Activated naive CD4-positive, alpha-beta T cell treated with anti-CD3 and anti-CD28 coated beads for 36 hours (primary cell): ENCODE measurements at places on chromosomes 11 and 22. TPM values are rescaled to one million over a fixed set of nuclear protein-coding genes. Genes with fewer than 3 reads are reported as not detected.
A peak's percentile ranks its signal among the peaks of the same experiment; 100 is the strongest.

- H3K4me3 ChIP-seq = no peak overlapping the region
- H3K27me3 ChIP-seq = no peaks in the 10 kb centered on the region
- DNase-seq = no peak
- no peaks in the 10 kb centered on the region for H3K36me3 ChIP-seq
These were observed 9.3 kb downstream of the OAF start for GRCh38 chr11:120219938-120220746.

The RAB3IL1 gene
- 0.74 TPM for total RNA-seq

GRCh38 chr22:32600147-32600546 is 125.5 kb downstream of the FBXO7 start:
- no peaks in the 10 kb centered on the region for H3K4me1 ChIP-seq
- H3K4me3 ChIP-seq = no peak overlapping the region
- no peak overlapping the region for H3K27ac ChIP-seq
- no peaks in the 10 kb centered on the region for H3K27me3 ChIP-seq
- H3K36me3 ChIP-seq = no peaks in the 10 kb centered on the region

The FAM76B gene
- total RNA-seq = 70.3 TPM

The SYNGR1 gene
- 0.29 TPM for total RNA-seq

DNA sequence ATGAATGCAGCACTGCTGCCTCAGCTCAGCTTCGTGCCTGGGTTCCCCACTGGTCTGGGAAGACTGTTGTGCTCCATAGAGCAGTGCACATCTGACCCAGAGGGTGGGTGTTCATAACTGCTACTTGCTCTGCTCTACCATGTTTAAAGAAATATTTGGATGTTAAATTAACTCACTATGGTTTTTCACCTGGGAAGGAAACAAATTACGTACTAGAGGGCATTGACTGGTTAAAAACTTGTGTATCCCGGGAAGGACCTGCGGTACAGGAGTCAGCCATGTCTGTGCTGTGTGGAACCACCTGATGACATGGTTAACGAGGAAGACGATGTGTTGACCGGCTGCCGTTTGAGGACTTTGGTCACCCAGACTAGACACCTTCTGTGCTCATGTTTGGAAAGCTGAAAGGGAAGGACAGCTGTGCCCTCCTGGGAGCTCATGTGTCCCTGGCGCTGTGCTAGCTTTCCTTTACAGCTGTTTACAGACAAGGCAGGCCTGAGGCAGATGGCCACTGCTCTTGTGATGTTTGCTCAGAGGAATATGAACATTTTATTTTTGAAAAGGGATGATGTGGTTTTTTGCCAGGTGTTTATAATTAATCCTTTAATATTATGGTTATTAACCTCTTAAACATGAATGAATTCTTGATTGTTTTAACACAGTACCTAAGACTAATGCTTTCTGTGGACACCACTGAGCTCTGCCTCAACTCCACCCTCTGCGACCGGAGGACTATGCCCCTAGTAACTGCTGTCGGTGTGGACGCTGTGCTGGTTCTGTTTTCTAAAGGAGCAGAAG is 14.3 kb upstream of the AIFM3 start:
- H3K4me3 ChIP-seq = no peak overlapping the region
- peaks cover 21% of the 10 kb centered on the region for H3K36me3 ChIP-seq
- no peak for DNase-seq
- no peak overlapping the region for H3K27ac ChIP-seq
- peaks cover 9% of the 10 kb centered on the region for H3K27me3 ChIP-seq

DNA sequence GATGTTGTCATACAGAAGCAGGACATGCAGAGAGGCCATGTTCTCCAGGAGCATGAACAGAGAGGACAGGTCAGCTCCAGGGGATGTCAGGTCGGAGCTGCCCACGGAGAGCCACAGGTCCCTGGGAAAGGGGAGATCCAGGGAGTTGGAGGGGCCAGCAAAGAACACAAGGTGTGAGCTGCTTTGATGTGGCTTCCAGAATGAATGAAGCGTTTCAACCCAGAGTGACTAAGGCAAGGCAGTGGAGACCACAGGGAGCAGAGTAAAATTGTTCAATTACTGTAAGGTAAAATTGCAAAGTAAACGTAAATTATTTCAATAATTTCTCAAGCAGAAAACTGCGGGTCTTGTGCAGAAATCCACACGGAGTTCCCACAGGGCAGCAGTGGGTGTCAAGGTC is 5.6 kb upstream of the SCGB2A1 start:
- no peak for DNase-seq
- H3K36me3 ChIP-seq = no peaks in the 10 kb centered on the region
- no peaks in the 10 kb centered on the region for H3K27me3 ChIP-seq
- no peak overlapping the region for H3K27ac ChIP-seq
- H3K4me3 ChIP-seq = no peak overlapping the region

DNA sequence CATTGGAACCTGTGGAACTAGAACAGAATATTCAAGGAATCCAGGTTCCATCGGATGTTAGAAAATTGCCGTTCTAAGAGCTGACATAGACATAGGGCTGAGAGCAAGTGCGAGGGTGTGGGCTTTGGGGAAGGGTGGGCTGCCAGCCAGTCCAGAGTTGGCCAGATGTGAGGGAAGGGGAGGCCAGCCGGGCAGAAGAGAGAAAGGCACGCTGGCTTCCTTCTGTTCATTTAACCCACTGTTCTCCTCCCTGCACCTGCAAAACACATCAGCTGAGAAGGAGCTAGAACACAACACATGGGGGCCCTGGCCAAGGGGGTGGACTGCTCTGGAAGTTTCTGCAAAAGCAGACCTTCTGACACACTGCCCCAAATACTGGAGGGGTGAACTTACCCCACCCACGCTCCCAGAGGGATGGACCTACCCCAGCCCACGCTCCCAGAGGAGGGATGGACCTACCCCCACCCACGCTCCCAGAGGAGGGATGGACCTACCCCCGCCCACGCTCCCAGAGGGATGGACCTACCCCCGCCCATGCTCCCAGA is 98.0 kb downstream of the SHANK2 start:
- no peak for DNase-seq
- no peak overlapping the region for H3K27ac ChIP-seq
- no peak overlapping the region for H3K4me3 ChIP-seq
- no peaks in the 10 kb centered on the region for H3K36me3 ChIP-seq
- H3K4me1 ChIP-seq = peaks cover 3% of the 10 kb centered on the region
- H3K27me3 ChIP-seq = peaks cover 29% of the 10 kb centered on the region

The PRR5L gene
- total RNA-seq = 11.2 TPM

- H3K36me3 ChIP-seq = no peaks in the 10 kb centered on the region
- no peaks in the 10 kb centered on the region for H3K4me1 ChIP-seq
- H3K27ac ChIP-seq = no peak overlapping the region
These were observed 14.6 kb upstream of the P2RY6 start for GRCh38 chr11:73257342-73258103.

DNA sequence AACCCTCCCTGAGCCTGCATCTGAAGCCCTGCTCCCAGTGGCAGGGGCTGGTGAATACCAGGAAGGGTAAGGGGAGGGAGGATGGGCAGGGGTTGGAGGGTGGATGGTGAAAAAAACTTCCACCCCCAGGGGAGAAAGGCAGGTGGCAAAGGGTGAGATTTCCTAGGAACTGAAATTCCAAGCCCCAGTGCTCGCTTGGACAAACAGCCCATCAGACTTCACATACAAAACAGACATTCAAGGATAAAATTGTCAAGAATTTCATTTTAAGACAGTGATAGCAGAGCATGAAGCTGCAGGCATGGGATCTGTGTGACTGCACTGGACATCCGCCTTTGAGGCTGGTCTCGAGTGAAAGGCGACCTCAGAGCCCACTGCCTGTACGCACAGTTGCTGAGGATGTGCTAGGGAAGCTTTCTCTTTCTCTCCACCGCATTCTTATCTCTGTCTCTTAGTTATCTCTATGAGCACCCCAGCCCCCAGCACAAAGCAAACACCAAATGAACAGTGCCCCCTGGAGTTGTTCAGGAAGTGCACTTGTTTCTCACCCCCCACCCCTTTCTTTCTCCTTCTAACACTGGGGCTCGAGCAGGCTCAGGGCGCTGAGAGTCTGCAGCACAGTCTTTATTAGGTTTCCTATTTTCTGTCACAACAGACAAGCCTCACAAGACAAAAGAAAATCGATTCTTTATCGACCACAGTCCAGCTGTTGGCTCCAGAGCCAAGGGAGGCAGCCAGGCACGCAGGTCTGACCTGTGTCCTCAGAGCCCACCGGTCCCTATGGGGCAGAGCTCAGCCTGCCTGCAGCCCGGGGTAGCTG is 237.3 kb upstream of the NCAM1 start:
- no peak for DNase-seq
- no peaks in the 10 kb centered on the region for H3K36me3 ChIP-seq
- peaks cover 19% of the 10 kb centered on the region for H3K27me3 ChIP-seq
- H3K27ac ChIP-seq = no peak overlapping the region

- peaks cover 5% of the 10 kb centered on the region for H3K27me3 ChIP-seq
- H3K27ac ChIP-seq = no peak overlapping the region
- no peaks in the 10 kb centered on the region for H3K36me3 ChIP-seq
These were observed 218.4 kb downstream of the ADAMTS15 start for GRCh38 chr11:130666781-130667251.

The XKR3 gene
- total RNA-seq = not detected

DNA sequence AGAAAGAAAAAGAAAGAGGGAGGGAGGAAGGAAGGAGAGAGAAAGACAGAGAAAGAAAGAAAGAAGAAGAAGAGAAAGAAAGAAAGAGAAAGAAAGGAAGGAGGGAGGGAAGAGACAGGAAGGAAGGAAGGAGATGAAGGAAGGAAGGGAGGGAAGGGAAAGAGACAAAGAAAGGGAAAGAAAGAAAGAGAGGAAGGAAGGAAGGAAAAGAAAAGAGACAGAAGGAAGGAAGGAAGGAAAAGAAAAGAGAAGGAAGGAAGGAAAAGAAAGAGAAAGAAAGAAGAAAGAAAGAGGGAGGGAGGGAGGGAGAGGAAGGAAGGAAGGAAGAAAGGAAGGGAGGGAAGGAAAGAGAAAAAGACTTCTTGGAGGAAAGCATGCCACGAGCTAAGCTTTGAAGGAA is 19.1 kb downstream of the POU2AF2 start:
- H3K27me3 ChIP-seq = peaks cover 14% of the 10 kb centered on the region
- H3K4me3 ChIP-seq = no peak overlapping the region
- peaks cover 2% of the 10 kb centered on the region for H3K4me1 ChIP-seq
- no peak overlapping the region for H3K27ac ChIP-seq
- H3K36me3 ChIP-seq = no peaks in the 10 kb centered on the region
- no peak for DNase-seq

- H3K4me3 ChIP-seq = no peak overlapping the region
- H3K27me3 ChIP-seq = peaks cover 2% of the 10 kb centered on the region
- no peaks in the 10 kb centered on the region for H3K4me1 ChIP-seq
- no peak for DNase-seq
- H3K27ac ChIP-seq = no peak overlapping the region
These were observed 67.7 kb downstream of the SNX19 start for GRCh38 chr11:130848361-130849214.

The MRGPRD gene
- not detected for total RNA-seq

The MRGPRE gene
- not detected for total RNA-seq

DNA sequence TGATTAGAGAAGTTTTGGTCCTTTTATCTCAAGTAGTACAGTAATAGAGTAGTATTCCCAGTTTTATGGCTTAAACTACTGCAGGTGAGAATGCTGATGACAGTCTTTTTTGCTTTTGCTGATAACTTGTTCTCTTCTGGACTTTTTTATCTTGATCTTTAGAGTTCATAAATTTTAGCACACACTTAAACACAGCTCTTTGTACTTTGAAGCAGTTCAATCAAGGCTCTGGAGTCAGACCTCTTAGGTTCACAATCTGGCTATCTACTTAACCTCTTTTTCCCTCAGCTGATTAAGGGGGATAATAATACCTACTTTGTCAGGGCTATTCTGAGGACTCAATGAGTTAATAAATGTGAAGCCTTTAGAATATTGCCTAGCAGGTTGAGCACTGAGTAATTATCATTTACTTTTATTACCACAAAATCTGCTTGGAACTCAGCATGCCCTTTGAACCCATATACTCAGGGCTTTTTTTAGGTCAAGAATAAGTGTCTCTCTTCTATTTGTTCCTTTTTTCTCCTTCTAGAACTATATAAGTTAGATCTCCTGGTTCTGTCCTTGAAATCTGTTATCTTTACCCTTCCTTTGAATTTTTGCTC is 51.9 kb downstream of the CSTF3 start:
- peaks cover 10% of the 10 kb centered on the region for H3K36me3 ChIP-seq
- no peaks in the 10 kb centered on the region for H3K27me3 ChIP-seq
- H3K4me1 ChIP-seq = no peaks in the 10 kb centered on the region
- no peak for DNase-seq
- H3K4me3 ChIP-seq = no peak overlapping the region
- H3K27ac ChIP-seq = no peak overlapping the region

GRCh38 chr11:115085461-115086210 is 407.3 kb downstream of the NXPE2 start:
- no peak overlapping the region for H3K4me3 ChIP-seq
- no peaks in the 10 kb centered on the region for H3K4me1 ChIP-seq
- H3K27ac ChIP-seq = no peak overlapping the region
- H3K27me3 ChIP-seq = peaks cover 7% of the 10 kb centered on the region

The OR8D4 gene
- not detected for total RNA-seq

The SUSD2 gene
- 0.22 TPM for total RNA-seq

- DNase-seq = no peak
- H3K4me3 ChIP-seq = no peak overlapping the region
- H3K27ac ChIP-seq = no peak overlapping the region
- H3K27me3 ChIP-seq = no peaks in the 10 kb centered on the region
These were observed 918.8 kb upstream of the CHORDC1 start for GRCh38 chr11:91141655-91142054.

GRCh38 chr22:30602049-30602448 is 4.9 kb upstream of the TCN2 start:
- H3K4me1 ChIP-seq = peaks cover 13% of the 10 kb centered on the region
- H3K27me3 ChIP-seq = no peaks in the 10 kb centered on the region
- no peak overlapping the region for H3K4me3 ChIP-seq
- DNase-seq = peak; percentile 26
- H3K27ac ChIP-seq = no peak overlapping the region

The CST6 gene
- total RNA-seq = not detected

DNA sequence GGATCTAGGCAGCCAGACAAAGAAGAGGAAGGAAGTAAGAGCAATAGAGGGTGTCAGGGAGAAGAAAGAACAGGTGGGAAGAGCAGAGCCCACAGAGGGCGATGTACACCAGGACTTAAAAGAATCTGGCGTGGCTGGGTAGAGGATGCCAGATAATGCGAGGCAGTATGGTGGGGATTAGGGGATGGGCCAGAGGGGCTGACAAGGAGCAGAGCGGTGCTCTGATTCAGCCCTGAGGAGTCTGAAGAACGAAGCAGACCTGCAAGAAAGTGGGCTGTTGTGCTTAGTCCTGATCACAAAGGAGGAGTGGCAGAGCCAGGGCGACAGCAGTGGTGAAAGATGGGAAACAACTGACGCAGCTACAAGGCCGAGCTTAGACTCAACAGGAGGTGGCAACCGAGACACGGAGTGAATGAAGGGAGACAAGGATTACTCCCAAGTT is 163.7 kb downstream of the LARGE1 start:
- H3K27me3 ChIP-seq = no peaks in the 10 kb centered on the region
- H3K27ac ChIP-seq = no peak overlapping the region
- peaks cover 4% of the 10 kb centered on the region for H3K36me3 ChIP-seq
- DNase-seq = no peak

The PGR gene
- not detected for total RNA-seq

GRCh38 chr11:95699631-95700470 is 89.7 kb downstream of the FAM76B start:
- peaks cover 1% of the 10 kb centered on the region for H3K36me3 ChIP-seq
- H3K27me3 ChIP-seq = no peaks in the 10 kb centered on the region
- DNase-seq = no peak
- H3K4me1 ChIP-seq = peaks cover 53% of the 10 kb centered on the region

- no peak overlapping the region for H3K4me3 ChIP-seq
- H3K4me1 ChIP-seq = no peaks in the 10 kb centered on the region
- no peak overlapping the region for H3K27ac ChIP-seq
These were observed 42.1 kb upstream of the ALX4 start for GRCh38 chr11:44351898-44352498.

The UBQLNL gene
- 0.15 TPM for total RNA-seq

The CHID1 gene
- 56.3 TPM for total RNA-seq

GRCh38 chr11:17650127-17650911 is 69.1 kb upstream of the MYOD1 start:
- DNase-seq = no peak
- H3K4me3 ChIP-seq = no peak overlapping the region
- no peaks in the 10 kb centered on the region for H3K4me1 ChIP-seq
- H3K27me3 ChIP-seq = peaks cover 20% of the 10 kb centered on the region
- H3K36me3 ChIP-seq = no peaks in the 10 kb centered on the region
